ENCODE measurements at places on chromosomes 11 and 22. TPM values are rescaled to one million over a fixed set of nuclear protein-coding genes. Genes with fewer than 3 reads are reported as not detected.

The LDLRAD3 gene
- total RNA-seq: 7.9 TPM

The OR8G5 gene
- total RNA-seq: not detected

The SLC6A5 gene
- total RNA-seq: not detected

The ST14 gene
- total RNA-seq: 0.09 TPM

The LINC01488 gene
- not detected for total RNA-seq

The APOBEC3C gene
- 7.6 TPM for total RNA-seq

The INTS4 gene
- 32.1 TPM for total RNA-seq

The AIFM3 gene
- total RNA-seq: 1.4 TPM

The LMNTD2 gene
- total RNA-seq: not detected

The RAB3IL1 gene
- total RNA-seq: 9.1 TPM

The TIGD3 gene
- under 0.01 TPM for total RNA-seq

The PPP1R14B gene
- total RNA-seq: 93.2 TPM

The APOA1 gene
- total RNA-seq: 0.69 TPM

The NPAS4 gene
- not detected for total RNA-seq

The OR2D2 gene
- total RNA-seq: 0.09 TPM

The C11orf16 gene
- total RNA-seq: not detected

The PRDM10 gene
- total RNA-seq: 3.1 TPM

The TRIM64 gene
- not detected for total RNA-seq

The PRSS23 gene
- 70.3 TPM for total RNA-seq

The CDK2AP2 gene
- 4.4 TPM for total RNA-seq

The GALNT18 gene
- 0.94 TPM for total RNA-seq

The XNDC1N gene
- total RNA-seq: 7.6 TPM

The KCNJ11 gene
- not detected for total RNA-seq

The CNTF gene
- 1.1 TPM for total RNA-seq

The MPPED2 gene
- total RNA-seq: 2.5 TPM

The KLHL35 gene
- total RNA-seq: 0.43 TPM

The CAVIN3 gene
- 133 TPM for total RNA-seq

The MMP8 gene
- under 0.01 TPM for total RNA-seq

The PPARA gene
- total RNA-seq: 6.8 TPM

The MRGPRF gene
- total RNA-seq: 28.7 TPM

The OR10A2 gene
- total RNA-seq: not detected

The KAT5 gene
- 39.7 TPM for total RNA-seq

The PNPLA3 gene
- 1.7 TPM for total RNA-seq

The B3GAT1 gene
- total RNA-seq: not detected

The HRAS gene
- total RNA-seq: 68.8 TPM

The OLFML1 gene
- total RNA-seq: 16.4 TPM

The FXYD6 gene
- total RNA-seq: 0.32 TPM

The ANO3 gene
- 1.3 TPM for total RNA-seq

The SMC1B gene
- not detected for total RNA-seq

The F2 gene
- total RNA-seq: 0.16 TPM

The PHETA2 gene
- total RNA-seq: 20.0 TPM

The NLRP14 gene
- 0.09 TPM for total RNA-seq

The STX5 gene
- total RNA-seq: 50.5 TPM

The PISD gene
- 21.2 TPM for total RNA-seq

All from bronchial smooth muscle cell (primary cell).